Right cardiac atrium (tissue), 5 donors: ENCODE measurements at places on chromosomes 11 and 22. TPM values are rescaled to one million over a fixed set of nuclear protein-coding genes. Genes with fewer than 3 reads are reported as not detected.

- DNase-seq: no peak
Measured at GRCh38 chr11:106840947-106841346, 177.3 kb downstream of the GUCY1A2 start.

- DNase-seq: no peak
Measured at GRCh38 chr11:74485868-74486267, 7.7 kb downstream of the LIPT2 start.

DNA sequence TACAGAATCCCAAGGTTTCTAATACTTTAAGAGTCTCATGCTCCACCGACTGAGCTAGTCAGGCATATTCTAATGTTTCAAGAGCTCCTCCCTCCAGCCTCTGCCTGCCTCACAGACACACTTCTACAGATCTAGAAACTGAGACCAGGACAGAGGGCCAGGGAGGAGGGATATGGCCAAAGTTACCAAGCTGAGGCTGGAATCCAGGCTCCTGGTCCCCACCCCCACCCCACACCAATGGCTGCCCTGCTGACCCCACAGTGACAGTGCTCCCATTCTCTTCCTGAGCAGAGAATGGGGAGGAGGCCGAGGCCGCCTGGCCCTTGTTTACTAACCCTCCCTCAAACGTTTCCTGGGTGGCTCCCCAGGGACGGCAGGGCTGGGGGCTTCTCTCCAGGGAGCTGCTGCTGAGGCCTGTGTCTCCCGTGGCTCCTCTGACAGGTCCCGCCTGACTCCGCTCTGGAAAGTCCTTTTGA, 2.2 kb downstream of the PLEKHB1 start:
- DNase-seq: no peak

DNA sequence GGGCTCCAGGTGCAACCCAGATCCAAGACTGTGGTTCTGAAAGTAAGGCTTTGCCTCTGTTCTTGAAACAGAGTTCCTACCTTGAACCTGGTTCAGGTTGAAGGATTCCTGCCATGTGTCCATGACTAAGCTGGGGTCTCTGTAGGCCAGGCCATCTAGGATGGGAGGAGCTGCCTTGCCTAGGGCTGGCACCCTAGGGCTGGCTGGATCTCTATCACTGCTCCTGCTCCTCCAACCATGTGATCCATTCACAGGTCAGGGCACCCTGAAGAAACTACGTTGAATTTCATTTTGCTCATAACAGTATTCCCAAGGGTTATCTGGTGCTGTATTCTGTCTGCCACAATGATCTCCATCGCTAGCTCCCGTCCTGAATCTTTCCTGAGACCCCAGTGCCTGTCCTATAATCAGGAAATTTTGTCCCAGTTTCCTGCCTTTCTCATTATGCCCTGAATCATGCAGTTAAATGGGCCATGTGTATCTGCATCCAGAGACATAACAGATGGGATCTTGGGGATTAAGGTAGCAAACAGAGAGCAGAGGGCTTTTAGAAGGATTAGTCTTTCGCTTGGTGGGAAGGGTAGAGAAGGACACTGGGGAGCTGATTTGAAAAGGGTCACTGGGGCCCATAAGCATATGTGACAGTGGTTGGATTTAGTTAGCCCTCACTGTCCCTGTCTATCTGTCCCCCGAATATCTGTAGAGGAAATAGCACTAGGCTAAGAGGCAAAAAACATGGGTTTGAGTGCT, 98.2 kb upstream of the MTMR2 start:
- no peak for DNase-seq

DNA sequence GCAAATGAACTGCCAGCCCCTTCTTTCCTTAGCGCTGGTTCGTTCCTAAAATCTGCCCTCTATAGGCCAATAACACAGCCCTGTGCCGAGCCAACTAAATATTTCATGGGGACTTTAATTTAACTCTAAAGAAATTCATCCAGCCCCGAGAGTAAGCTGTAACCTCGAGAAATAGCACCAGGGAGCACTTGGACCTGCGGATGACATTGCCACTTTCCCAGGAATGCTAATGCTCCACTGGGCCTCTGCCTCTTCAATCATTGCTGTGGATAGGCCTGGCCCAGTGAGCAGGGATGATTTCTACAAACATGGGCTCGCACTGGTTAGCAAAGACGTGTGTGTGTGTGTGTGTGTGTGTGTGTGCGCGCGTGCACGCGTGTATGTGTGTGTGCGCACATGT, 95.3 kb upstream of the TBCEL start:
- no peak for DNase-seq

DNA sequence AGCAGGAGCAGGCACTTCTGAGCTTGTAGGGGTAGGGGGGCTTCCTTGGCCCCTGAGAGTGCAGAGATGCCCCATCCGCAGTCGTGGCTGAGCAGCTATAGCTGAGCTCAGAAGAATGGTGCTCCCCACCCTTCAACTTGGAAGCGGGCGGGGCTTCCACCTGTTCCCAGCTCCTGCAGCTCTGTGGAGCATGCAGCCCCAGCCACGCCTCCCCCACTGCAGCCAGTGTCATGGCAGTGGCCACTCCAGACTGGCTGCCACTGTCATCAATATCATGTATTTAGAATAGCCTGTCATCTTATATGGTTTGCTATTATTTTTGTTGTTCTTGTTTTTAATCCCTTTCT, 213.1 kb downstream of the LRRC4C start:
- no peak for DNase-seq

DNA sequence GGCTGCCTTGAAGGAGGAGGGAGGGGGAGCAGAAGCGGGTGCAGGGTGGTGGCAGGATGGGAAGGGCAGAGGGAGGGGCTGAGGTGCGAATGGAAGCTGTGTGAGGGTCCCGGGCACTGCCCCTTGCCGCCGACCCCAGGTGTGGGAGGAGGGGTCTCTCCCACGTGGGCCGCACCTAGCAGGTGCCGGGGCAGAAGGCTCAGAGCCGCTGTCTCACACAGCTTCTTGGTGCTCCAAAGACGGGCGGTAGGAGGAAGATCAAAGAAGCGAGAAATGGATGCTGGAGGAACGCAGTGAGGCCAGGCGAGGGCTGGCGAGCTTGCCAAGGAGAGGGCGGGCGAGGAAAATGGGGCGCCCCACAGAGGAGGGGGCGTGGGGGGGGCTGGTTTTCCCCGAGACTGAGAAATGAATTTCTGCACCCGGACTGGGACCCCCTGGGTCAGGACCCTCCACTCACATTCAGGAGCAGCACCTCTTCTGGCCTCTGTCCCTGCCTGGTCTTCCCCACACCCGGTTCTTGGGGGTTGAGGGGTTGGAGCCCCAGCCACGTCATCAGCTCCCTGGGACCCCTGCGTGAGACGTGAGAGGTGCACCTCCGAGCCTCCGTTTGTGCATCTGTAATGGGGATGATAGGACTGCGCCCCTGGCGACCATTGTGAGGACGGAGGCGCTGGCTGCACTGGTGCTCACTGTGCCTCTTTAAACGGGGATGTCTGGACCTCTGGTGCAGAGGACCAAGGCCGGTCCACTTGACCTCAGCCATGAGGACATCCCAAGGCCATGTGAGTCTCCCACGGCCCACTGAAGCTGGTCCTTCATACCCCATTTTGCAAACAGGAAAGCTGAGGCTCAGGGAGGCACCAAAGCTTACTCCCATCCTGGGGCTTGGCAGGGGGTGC, 16.8 kb downstream of the LSP1 start:
- peak; percentile 78 for DNase-seq

DNA sequence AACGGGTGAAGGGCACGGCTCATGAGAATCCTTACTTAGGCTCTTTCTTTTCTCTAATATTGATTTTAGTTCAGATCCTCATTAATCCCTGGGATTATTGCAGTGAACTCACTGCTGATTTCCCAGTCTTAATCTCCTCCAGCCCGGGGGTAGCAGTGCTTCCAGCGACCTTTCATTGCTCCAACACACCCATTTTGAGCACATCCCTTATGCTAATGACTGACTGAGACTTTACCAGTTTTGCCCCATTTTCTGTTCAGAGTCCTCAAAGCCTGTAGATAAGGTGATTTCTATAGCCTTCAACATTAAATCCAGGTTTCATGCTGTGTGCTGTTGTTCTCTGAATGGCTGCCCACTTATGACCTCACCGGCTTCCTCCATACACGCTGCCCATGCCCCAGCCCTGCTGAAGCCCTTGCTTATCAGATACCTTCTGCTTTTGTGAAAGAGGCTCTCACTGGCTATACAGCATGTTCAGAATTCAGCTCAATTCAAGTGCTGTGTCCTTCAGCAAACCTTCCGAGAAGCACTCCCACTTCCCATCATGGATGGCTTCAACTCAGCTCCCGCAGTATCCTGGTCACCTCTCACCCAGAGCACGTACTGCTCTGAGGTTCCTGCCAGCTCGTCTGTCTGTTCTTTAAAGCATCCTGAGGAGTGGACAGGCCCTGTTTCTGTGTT, 49.0 kb downstream of the PPFIA1 start:
- no peak for DNase-seq

DNA sequence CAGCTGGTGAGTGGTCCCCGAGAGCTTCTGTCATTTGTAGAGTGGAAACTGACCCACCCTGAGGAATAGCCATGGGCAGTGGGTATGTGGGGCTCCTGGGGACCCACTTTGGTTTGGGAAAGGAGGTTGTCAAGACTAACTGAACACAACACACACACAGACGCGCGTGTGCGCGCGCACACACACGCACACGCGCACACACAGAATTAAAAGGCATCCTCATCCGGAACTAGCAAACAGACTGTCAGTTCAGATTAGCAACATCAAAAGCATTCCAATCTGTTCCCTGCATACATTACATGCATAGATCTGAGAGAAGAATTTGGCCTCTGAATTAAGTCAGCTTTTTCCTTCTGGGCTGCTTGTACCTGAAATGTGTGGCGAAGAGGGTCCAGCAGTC, 284.7 kb downstream of the ST3GAL4 start:
- DNase-seq: no peak

GRCh38 chr22:25045159-25045558, 92.6 kb downstream of the KIAA1671 start:
- no peak for DNase-seq

DNA sequence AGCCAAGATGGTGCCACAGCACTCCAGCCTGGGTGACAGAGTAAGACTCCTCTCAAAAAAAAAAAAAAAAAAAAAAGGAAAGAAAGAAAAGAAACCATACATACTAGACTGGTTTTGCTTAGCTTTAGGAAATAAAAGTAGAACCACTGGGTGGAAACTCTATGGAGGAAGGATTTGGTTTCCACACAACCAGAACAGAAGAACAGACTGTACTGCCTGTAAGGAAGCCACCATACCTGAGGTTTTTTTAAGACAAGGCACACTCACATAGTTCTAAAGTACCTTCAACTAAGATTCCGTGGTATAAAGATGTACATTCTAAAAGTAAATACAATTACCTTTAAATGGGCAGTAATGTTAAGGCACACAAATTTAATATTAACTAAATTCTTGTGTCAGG, 58.6 kb downstream of the NUP98 start:
- DNase-seq: no peak

GRCh38 chr11:14336507-14337503, 22.2 kb downstream of the RRAS2 start:
- no peak for DNase-seq

GRCh38 chr22:29093030-29093429, 20.2 kb downstream of the KREMEN1 start:
- no peak for DNase-seq

DNA sequence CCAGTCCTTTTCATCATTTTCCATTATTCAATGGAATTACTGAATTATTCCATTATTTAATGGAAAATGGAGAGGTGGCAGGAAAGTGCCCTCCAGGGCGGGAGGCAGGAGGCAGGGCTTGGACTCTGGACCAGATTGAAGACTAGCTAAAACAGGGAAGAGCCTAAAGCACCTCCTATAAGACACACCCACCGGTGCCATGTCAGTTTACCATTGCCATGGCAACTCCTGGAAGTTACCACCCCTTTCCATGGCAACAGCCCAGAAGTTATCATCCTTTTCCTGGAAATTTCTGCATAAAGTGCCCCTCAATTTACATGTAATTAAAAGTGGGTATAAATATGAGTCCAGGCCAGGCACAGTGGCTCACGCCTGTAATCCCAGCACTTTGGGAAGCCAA, 443.7 kb downstream of the TBC1D22A start:
- no peak for DNase-seq

DNA sequence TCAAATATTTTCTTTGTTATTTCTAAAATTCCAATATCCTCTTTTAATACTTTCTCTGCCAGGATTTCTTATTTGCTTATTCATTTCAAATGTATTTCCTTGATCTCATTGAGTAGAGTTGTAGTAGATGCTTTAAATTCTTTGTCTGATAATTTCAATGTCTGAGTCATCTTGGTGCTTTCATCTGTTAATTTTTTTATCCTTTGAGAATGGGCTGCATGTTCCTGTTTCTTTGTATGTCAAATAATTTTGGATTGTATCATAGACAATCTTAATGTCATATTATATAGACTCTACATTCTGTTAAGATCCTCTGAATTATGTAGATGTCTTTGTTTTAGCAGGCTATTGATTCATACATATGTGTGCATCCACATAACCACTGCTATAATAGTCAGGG, 57.5 kb downstream of the MYEOV start:
- no peak for DNase-seq

P2RY6 gene
- 1.9 TPM for total RNA-seq

DNA sequence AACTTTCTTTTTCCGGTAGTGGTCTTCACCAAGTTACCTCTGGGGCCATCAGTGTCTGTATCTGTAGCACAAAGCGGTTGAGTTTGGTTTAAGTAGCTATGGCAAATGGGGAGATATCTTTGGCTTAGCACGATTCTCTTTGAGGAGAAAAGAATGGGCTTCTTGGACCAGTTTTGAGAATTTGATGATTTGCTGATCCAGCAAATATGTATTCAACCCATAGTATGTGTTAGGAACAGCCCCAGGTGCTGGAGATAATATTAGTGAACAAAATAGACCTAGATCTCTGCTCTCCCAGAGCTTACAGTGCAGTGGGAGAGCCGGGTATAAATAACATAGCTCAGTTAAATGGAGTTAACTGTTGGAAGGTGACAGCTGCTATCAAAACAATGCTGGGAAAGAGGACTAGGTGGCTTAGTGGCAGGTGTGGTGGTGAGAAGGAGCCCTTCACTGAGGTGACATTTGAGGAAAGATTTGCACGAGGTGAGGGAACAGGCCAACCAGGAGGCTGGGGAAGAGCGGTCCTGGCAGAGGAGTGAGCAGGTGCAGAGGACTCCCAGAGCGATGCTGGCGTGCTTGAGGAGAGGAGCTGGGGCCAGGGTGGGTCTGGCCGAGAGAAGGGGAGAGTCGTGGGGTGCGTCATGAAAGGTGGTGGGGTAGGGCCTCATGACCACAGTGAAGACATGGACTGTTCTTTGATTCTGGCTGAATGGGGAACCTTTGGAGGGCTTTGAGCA, 5.0 kb downstream of the TBC1D22A start:
- peak; percentile 26 for DNase-seq

GRCh38 chr22:37545703-37546436, 14.4 kb upstream of the CDC42EP1 start:
- peak; percentile 98 for DNase-seq

DNA sequence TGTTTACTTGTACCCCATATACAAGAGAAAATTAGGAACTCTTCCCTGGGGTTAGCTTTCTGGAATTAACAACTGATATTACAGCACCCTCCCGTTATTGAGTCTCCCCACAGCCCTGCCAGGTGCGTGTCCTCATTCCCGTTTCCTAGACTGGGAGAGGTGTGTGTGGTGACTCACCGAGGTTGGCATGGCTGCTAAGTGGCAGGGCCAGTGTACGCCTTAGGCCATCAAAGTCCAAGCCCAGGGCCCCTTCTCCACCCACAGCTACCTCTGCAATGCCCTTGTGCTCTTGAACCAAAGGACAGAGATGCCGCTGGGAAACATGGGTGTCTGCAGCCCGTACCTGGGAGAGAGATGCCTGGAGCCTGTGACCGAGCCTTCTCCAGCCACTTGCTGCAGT, 12.3 kb downstream of the IFT27 start:
- DNase-seq: no peak

SHISA8 gene
- 2.8 TPM for total RNA-seq

GRCh38 chr22:22556995-22557925, 1.8 kb downstream of the PRAME start:
- no peak for DNase-seq

SAMM50 gene
- 61.8 TPM for total RNA-seq
